ENCODE measurements at places on chromosomes 4 and X.

DNA sequence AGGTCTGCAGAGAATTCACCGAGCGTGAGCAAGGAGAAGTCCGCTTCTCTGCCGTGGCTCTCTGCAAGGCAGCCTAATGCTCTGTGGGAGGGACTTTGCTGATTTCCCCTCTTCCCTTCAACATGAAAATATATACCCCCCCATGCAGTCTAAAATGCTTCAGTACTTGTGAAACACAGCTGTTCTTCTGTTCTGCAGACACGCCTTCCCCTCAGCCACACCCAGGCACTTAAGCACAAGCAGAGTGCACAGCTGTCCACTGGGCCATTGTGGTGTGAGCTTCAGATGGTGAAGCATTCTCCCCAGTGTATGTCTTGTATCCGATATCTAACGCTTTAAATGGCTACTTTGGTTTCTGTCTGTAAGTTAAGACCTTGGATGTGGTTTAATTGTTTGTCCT lies 11.3 kb downstream of the UCHL1 start:
- no peak for DNase-seq

DNA sequence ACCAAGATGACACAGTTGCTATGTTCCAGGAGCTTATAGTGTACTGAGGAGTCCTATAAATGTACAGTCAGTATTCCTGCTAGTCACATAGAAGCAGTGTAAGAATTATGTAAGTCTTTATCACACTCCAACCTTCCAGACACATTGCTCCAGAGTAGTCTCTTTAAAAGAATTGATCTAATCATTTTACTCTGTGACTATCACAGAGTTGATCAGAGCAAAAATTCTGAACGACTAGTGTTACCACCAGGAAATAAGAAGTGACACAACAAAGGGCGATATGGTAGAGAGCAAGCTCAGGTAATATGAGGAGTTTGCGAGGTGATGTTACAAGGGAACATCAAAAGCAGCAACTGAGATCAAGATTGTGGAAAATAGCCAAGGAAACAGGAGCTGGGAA lies 9.0 kb upstream of the HPF1 start:
- no peak for DNase-seq

DNA sequence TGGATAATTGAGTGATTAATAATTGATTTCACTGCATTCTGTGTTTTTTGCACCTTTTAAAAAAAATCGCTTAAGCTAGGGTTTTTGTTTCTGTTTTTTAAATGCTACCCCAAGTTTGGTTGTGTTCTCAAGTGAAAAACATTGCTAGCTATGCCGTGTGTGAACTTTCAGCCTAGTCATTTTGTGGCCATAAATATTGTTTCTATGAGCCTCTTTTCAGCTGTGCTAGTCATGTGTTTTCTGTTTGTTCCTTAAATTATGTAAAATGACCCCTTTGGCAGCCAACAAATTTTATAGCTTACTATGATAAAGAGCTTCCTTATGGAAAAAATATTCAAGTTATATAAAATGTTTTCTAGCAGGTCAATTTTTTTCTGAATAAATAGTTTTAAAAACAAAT lies 59.1 kb downstream of the GALNT7 start:
- DNase-seq: no peak

- DNase-seq: peak; percentile 55
Measured at GRCh38 chr4:7335344-7336066, 99.2 kb downstream of the PSAPL1 start.

GRCh38 chr4:11720292-11720691 lies 291.6 kb upstream of the HS3ST1 start:
- peak; percentile 9 for DNase-seq

- DNase-seq: no peak
Measured at GRCh38 chrX:21153503-21153902, 220.7 kb upstream of the CNKSR2 start.

GRCh38 chrX:18933617-18934016 lies 50.3 kb downstream of the PHKA2 start:
- DNase-seq: no peak

DNA sequence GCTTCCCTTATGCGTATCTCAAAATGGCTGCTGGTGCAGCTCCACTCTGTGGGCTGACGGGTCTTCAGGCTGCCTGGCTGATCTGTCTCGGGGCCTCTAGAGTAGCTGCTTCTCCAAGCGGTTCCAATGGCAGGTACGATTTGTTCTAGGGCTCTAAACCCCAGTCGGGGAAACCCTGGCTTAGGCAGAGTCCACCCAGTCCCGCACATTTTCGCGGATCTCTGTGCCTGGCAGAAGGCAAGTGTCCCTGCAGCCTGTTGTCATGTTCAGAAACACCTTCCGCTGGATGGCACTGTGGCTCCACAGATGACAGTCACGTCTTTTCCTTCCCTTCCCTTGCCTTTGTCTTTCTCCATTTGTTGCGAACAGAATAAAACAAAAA lies 54.4 kb downstream of the NBDY start:
- no peak for DNase-seq

- no peak for DNase-seq
Measured at GRCh38 chrX:71546879-71547278, 14.0 kb downstream of the OGT start.

DNA sequence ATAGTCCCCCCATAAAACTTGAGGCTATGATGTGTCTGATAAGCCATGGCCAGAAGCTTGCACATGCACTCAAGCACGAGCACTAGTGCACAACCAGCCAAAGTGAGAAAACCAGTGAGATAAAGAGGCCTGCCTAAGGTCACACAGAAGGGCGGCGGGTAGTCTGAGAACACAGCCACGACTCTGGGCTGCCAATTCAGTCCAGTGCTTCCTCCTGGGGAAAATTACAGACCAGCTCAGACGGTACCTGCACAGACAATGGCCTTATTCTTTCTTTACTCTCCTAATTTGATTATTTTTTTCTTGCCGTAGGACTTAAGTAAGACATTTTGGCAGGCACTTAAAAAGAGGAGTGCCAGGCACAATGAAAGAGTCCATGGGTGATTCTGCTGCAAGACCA lies 533.2 kb upstream of the FAT1 start:
- no peak for DNase-seq

DNA sequence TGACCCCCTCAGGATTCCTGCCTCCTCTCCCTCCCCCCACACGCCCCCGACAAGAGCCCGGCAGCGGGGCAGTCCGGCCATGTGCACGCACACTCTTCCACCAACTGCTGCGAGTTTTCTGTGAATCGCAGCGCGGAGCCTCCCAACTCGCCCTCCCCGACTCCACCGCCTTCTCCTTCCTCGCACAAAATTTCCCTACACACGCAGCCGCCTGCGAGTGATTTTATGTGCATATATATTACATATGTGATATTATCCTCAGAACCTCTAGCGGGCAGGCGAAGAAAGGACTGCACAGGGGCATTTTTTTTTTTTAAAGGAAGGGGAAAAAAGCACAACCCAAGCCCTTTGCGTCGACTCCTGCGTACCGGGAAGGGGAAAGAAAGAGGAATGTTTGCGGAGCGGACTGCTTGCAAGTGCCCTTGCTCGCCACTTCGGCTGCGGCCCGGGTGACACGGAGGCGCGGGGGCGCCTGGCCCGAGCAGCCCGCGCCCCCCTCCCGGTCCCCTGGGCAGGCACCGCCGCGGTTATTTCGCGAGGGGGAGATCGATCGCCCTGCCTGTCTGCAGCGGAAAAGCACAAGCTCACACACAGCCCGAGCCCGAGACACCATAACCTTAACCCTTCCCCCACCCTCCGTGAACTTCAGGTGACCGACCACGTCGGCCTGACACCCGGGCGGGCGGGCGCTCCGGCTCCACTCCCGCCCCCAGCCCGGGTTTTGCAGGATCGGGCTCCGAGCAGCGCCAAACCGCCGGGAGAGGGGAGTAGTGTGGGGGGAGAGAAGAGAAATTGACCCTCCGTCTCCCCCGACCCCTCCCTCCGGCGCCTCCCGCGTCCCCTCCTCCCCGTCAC lies 2.3 kb downstream of the ZNF827 start:
- DNase-seq: peak; percentile 60
